LoVo (cell line): ENCODE measurements at places on chromosomes 1 and 21.

DNA sequence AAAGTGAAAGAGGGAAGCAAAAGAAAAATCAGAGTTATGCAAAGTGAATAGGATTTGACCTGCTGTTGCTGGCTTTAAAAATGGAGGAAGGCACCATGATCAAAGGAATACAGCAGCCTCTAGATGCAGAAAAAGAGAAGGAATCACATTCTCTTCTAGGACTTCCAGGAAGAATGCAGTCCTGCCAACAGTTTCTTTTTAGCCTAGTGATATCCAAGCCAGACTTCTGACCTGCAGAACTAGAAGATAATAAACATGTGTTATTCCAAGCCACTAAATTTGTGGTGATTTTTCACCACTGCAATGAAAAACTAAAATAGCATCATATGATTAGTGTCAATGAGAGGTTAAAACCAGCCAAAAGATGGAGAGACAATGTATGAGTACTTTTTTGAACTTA, 101.9 kb upstream of the ADAMTS5 start:
- no peak for DNase-seq

DNA sequence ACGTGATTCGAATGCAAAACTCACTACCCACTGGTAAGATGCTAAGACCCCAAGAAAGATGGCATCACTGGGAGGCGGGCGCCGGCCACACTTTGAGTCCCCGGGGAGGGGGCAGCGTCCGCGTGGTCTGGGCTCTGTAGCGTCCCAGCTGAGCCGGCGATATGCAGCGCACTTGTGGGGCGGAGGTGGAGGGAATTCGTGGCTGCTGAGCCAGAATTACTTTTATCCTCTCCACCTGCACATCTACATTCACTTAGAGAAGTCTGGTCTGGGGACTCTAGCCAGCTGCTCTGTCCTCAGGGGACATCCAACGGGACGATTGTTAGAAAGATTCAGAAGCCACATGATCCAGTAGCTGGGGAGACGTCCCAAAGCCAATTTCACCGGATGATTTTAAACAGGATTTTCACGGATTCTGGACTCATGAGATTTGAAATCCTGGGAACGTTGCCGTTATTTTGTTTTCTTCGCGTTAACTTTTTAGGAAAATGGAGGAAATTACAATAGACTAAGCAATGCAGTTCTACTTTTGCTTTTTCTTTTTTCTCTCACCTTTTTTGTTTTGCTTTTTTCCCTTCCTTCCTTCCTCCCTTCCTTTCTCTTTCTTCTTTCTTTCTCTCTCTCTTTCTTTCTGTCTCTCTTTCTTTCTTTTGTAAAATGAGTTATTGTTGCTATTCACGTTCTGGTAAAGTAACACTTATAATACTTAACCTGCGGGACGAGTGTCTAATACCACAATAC, 1.3 kb downstream of the JAM2 start:
- DNase-seq = no peak

DNA sequence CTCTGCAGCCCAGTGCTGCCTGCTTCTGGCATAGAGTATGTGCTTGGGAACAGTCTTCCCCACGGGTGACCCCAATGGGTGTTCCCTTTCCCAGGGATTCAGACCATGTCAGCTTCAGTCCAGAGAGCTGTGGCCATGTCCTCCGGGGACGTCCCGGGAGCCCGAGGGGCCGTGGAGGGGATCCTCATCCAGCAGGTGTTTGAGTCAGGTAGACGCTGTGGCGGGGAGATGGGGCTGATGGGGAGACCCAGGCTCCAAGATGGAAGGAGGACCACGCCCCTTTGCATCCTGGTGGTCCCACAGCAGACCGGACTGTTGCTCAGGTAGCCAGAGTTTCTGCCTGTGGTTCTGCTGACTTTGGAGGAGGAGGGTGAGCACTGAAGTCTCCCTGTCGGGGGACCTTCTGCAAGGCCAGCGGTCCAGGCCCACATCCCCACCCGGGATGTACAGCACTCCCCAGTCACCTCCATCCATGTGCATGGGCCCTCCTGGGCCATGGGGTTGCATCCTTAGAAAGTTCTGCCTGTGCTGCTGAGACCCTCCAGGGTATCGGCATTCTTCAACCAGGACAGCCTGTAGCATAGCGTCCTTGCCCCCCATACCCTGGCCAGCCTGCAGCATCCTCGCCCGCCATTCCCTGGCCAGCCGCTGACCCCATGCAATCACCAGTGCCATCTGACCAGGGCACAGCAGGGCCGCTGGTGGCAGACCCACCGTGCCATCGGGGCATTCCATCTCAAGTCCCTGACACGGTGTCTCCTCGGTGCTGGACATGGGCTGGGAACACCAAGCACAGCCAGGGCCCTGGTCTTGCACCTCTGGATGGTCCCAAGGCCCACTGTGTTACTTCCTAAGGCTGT, 2.8 kb downstream of the AIRE start:
- DNase-seq = no peak

DNA sequence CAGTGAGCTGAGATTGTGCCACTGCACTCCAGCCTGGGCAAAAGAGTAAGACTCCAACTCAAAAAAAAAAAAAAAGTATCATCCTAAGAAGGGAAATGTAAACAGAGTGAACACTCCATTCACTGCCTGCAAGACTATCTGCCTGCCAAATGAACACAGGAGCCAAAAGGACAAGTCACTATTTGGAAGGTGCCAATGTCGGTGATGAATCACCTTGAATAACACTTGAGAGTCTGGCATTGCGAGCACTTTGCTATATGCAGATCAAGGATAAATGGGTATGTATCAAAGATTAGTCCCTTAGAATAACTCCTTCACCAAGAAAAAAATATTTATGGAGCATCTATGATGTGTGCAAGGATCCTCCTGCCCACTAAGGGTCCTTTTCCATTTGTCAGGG, 6.6 kb downstream of the UBR4 start:
- no peak for DNase-seq

DNA sequence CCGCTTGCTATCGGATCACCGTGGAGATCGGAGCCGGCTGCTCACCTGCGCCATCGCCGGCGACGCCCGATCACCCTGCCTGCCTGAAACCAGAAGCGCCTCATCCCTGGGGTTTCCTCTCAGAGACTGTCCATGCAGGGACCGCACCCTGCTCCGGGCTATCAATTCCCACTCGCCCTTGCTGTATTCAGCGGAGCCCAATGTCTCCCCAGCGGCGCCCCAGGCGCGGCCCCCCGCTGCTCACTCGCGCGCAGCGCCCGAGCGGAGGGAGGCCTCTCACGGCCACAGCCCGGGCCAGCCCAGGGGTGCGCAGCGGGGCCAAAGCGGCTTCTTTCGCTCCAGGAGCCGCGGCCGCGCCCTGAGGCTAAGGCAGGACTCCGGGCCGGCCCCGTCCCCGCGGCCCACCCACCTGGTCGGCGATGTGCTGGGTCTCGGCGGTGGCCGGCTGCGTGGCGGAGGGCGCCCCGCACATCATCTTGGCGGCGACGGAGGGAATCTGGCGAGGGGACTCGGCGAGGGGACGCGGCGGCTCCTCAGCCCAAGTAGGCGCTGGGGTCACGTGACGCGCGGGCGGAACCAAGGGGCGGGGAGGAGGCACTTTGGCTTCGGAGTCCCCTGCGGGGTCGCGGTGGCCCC, at the start of gene CSTB:
Gene CSTB (minus strand): TSS at position 514 of the 636 bp plus-strand sequence. CDS start 39 bp downstream, at position 475.
- DNase-seq = peak; percentile 85

DNA sequence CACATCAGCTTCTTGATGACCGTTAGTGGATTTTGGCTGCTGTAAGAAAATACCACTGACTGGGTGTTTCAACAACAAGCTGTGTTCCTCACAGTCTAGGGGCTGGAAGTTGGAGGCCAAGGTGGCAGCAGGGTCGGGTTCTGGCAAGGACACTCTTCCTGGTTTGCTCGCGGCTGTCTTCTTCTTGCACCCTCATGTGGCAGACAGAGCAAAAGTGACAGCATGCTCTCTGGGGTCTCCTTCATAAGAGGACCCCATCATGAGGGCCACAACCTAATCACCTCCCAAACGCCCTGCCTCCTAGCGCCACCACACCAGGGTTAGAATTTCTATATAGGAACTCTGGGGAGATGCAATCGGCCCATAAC, 18.6 kb upstream of the TSPEAR start:
- DNase-seq = no peak

GRCh38 chr1:66777831-66778230, 23.2 kb downstream of the INSL5 start:
- DNase-seq = no peak
